ENCODE measurements at places on chromosomes 7 and 10.

- no peak overlapping the region for H3K27ac ChIP-seq
- H3K4me3 ChIP-seq = no peak overlapping the region
- no peaks in the 10 kb centered on the region for H3K36me3 ChIP-seq
- H3K4me1 ChIP-seq = no peaks in the 10 kb centered on the region
- no peak for DNase-seq
- no peaks in the 10 kb centered on the region for H3K27me3 ChIP-seq
These were observed 108.8 kb downstream of the ADCYAP1R1 start for GRCh38 chr7:31160941-31161340.

GRCh38 chr7:119472408-119473038 lies 800.5 kb upstream of the KCND2 start:
- H3K36me3 ChIP-seq = no peaks in the 10 kb centered on the region
- DNase-seq = no peak
- no peak overlapping the region for H3K27ac ChIP-seq
- no peak overlapping the region for H3K4me3 ChIP-seq
- H3K4me1 ChIP-seq = no peaks in the 10 kb centered on the region

DNA sequence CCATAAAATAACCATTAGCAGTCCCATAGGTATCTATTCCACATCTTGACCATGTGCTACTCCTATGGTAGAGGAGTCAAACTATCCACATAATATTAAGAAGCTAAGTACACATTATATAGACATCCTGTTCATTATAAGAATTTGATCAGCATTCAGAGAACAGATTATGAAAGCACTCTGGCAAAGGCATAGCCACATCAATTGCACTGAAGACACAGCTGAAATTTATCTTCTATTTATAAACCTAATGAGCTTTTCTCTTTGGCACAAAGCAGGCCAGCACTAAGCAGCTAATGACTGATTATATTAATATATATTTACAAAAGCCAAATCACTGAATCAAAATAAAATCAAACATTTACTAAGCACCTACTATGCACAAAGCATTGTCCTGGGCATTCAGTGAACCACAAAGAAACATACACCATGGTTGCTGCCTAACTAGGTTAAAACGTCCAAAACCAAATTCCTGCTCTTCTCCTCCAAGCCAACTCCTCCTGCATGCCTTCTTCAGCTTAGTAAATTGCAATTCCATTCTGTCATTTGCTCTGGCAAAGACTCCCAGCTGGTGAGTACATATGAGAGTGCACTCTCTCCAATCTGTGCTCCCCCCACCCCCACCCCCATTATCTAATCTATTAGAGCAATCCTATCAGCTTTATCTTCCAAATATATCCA lies 122.6 kb upstream of the ASAH2 start:
- DNase-seq = no peak
- no peak overlapping the region for H3K4me3 ChIP-seq
- H3K27me3 ChIP-seq = no peaks in the 10 kb centered on the region
- peaks cover 31% of the 10 kb centered on the region for H3K4me1 ChIP-seq
- H3K36me3 ChIP-seq = no peaks in the 10 kb centered on the region

DNA sequence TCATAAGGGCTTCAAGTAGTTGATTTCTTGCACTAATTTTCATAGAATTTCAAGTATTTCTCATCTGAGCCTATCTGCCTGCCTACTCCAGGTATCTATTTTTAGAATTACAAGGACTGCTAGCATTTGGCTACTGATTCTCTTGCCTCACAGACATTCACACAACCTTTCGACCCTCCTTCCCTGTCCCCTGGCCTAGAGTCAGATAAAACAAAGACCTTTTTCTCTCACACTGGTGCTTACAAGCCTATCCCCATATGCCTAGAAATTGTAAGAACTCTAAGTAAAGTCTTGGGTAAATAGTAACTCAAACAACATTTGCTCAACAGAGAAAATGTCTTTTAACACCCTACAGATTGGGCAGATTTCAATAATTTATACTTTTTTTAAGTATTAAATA lies 6.3 kb downstream of the GPAM start:
- no peaks in the 10 kb centered on the region for H3K27me3 ChIP-seq
- H3K4me3 ChIP-seq = no peak overlapping the region
- DNase-seq = no peak
- no peak overlapping the region for H3K27ac ChIP-seq

DNA sequence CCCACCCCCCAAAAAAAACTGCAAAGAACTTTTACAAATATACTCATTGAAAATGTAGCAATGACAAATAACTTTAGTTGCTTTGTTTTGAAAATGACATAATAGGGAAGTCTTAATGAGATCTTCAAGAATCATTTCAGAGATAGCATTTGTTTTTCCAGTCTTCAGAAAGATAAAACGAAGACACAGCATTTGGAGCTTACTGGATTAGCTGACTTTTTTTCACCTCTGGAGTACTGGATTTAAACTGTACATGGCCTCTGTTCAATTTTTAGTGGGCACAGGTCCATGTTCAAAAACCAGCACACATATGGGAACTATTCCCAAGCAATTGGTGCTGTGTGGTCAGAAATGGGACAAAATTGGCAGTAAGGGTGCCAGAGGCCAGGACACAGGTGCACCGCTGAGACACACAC lies 3.9 kb downstream of the RAB11FIP2 start:
- peaks cover 46% of the 10 kb centered on the region for H3K4me1 ChIP-seq
- H3K27me3 ChIP-seq = no peaks in the 10 kb centered on the region
- H3K4me3 ChIP-seq = no peak overlapping the region

GRCh38 chr10:87804939-87805569 lies 13.0 kb downstream of the ATAD1 start:
- no peak overlapping the region for H3K4me3 ChIP-seq
- H3K27me3 ChIP-seq = no peaks in the 10 kb centered on the region
- no peak for DNase-seq
- no peak overlapping the region for H3K27ac ChIP-seq
- H3K36me3 ChIP-seq = peaks cover 11% of the 10 kb centered on the region

- no peaks in the 10 kb centered on the region for H3K4me1 ChIP-seq
- no peaks in the 10 kb centered on the region for H3K36me3 ChIP-seq
- no peaks in the 10 kb centered on the region for H3K27me3 ChIP-seq
- no peak overlapping the region for H3K4me3 ChIP-seq
- DNase-seq = no peak
- no peak overlapping the region for H3K27ac ChIP-seq
These were observed 40.7 kb downstream of the BTRC start for GRCh38 chr10:101394524-101395133.

DNA sequence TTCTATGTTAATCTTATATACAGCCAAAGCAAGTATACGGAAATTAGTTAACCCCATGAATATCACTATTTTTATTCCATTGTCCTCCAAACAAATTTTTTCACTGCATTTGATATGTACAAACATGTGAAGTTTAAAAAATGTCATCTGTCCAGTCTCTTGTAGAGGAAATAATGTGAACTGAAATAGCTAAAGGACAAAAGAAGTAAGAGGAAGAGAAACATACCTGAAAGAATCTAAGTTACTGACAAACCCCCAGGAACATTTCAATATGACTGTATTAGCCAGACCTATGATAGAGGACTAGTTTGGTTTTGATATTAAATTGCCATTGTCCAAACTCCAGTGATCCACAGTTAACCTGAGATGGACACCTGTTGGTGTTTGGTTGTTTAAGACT lies 80.6 kb downstream of the NRCAM start:
- H3K27me3 ChIP-seq = no peaks in the 10 kb centered on the region
- no peak for DNase-seq
- no peak overlapping the region for H3K27ac ChIP-seq
- no peaks in the 10 kb centered on the region for H3K36me3 ChIP-seq

- H3K36me3 ChIP-seq = no peaks in the 10 kb centered on the region
- peaks cover 7% of the 10 kb centered on the region for H3K27me3 ChIP-seq
- peak overlapping the region; percentile 80 for H3K27ac ChIP-seq
These were observed 812 bp downstream of the PROSER2 start for GRCh38 chr10:11823989-11824346.

DNA sequence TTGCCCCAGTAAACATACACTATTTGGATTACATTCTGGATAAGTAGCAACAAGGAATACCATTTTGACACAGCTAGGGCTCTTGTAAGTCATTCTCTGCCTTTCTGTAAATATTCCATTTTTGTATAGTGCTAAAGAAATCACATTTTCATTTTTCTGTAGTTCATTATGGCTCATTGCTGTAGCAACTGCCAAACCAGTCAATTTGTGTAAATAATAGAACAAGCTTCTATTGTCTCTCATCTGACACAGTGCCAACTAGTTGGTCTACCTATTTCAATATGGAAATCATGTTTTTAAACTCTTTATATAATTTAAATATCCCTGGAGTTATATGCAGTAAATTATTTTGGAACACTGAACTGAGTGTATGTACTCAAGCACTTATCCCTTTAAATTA lies 193.7 kb downstream of the RELN start:
- H3K27ac ChIP-seq = no peak overlapping the region
- no peaks in the 10 kb centered on the region for H3K27me3 ChIP-seq
- H3K4me3 ChIP-seq = no peak overlapping the region
- no peaks in the 10 kb centered on the region for H3K36me3 ChIP-seq

- H3K4me1 ChIP-seq = peaks cover 18% of the 10 kb centered on the region
- peaks cover 36% of the 10 kb centered on the region for H3K36me3 ChIP-seq
- H3K27ac ChIP-seq = peak overlapping the region; percentile 60
- no peak for DNase-seq
These were observed 107.5 kb downstream of the DOCK1 start for GRCh38 chr10:127012769-127013152.

DNA sequence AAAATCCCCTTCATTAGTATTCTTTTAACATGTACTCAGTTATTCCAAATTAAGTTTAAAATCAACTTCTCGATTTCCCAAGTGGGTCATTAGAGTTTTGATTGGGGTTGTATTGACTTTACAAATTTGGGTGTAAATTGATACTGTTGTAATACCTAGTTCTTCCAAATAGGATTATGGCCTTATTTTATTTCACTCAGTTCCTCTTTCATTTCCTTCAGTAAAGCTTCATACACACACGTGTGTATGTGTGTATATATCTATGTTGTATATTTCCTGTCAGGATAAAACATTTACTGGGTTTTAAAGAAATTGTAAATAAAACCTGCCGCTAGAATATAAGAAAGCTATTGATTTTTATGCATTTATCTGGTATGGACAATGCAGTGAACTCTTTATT lies 15.9 kb downstream of the YME1L1 start:
- H3K27ac ChIP-seq = no peak overlapping the region
- no peaks in the 10 kb centered on the region for H3K27me3 ChIP-seq
- peaks cover 59% of the 10 kb centered on the region for H3K36me3 ChIP-seq
- H3K4me1 ChIP-seq = no peaks in the 10 kb centered on the region
- DNase-seq = no peak

GRCh38 chr10:37765216-37765615 lies 92.2 kb downstream of the ZNF248 start:
- H3K4me3 ChIP-seq = no peak overlapping the region
- H3K27ac ChIP-seq = no peak overlapping the region
- peaks cover 4% of the 10 kb centered on the region for H3K36me3 ChIP-seq
- no peaks in the 10 kb centered on the region for H3K4me1 ChIP-seq

DNA sequence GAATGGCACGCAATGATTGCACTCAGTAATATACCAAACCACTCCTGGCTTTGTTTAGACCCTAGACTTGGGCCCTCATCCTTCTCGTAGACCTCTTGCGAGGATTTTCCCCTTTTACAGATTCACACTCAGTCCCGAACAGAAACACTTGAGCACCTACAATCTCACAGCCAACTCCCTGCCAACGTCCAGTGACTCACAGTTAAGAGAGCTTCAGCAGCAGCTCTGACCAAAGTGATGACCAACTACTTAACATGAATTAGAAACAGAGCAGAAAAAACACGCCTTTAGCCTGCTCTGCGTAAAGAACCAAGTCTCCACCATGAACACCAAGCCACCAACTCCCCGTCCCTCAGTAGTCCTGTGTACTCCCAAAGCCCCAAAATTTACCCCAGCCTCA lies 2.2 kb downstream of the DNAJC30 start:
- peaks cover 23% of the 10 kb centered on the region for H3K36me3 ChIP-seq
- no peak for DNase-seq
- H3K27me3 ChIP-seq = no peaks in the 10 kb centered on the region
- H3K4me3 ChIP-seq = no peak overlapping the region
- H3K4me1 ChIP-seq = peaks cover 39% of the 10 kb centered on the region

- no peak overlapping the region for H3K4me3 ChIP-seq
- DNase-seq = no peak
- no peaks in the 10 kb centered on the region for H3K27me3 ChIP-seq
- peak overlapping the region; percentile 72 for H3K27ac ChIP-seq
- no peaks in the 10 kb centered on the region for H3K36me3 ChIP-seq
- peaks cover 22% of the 10 kb centered on the region for H3K4me1 ChIP-seq
These were observed 37.5 kb upstream of the DNAJB6 start for GRCh38 chr7:157299317-157299612.

DNA sequence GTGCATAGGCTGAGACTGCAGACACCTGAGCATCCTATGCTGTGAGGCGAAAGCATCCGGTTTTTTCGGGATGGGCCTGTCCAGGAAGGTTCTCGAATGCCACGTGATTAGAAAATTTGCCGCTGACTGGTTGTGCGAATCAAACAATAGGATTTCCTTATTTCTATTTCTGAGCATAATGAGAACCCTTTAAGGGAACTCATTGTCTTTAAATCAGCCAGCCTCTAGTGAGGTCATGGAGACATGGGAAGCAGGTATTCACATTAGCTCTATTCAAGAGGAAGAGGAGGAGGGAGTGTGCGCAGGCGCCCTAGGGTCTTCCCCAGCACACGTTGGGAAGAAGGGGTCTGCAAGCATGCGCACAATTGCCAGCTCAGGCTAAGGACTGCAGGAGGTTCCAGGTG lies 5.6 kb downstream of the GIMAP1 start:
- no peaks in the 10 kb centered on the region for H3K4me1 ChIP-seq
- H3K36me3 ChIP-seq = peaks cover 10% of the 10 kb centered on the region
- H3K4me3 ChIP-seq = no peak overlapping the region

- H3K4me3 ChIP-seq = no peak overlapping the region
- H3K4me1 ChIP-seq = peaks cover 6% of the 10 kb centered on the region
- H3K27me3 ChIP-seq = no peaks in the 10 kb centered on the region
- no peak for DNase-seq
These were observed 354.1 kb downstream of the TNS3 start for GRCh38 chr7:47227762-47228177.

DNA sequence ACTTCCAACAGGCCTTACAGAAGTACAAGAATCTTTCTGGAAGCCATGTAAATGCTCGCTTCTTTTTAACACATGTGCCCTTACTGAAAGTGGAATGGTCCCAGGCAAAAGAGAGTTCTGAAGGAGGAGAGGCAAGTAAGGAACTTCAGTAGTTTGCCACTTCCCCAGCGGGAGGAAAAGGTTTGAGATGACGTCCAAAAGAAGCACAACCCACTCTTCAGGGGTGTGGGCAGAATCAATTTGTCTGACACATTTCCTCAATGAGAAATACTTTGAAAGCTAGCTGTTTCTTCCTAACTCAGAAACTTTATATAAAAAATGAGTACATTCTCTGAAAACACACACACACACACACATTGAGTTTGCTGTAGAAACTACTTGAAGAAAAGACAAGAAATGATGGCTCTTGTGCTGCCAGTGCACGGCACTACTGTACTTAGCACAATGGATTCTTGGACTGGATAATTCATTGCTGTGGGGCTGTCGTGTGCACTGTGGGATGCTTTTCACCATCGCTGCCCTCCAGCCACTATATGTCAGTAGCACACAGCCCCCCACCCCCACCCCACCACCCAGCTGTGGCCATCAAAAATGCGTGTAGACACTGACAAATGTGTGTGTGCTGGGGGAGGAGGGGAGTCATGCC lies 183.0 kb downstream of the SRPK2 start:
- H3K27me3 ChIP-seq = no peaks in the 10 kb centered on the region
- no peak overlapping the region for H3K4me3 ChIP-seq
- no peak for DNase-seq
- peaks cover 21% of the 10 kb centered on the region for H3K4me1 ChIP-seq
- no peak overlapping the region for H3K27ac ChIP-seq
- H3K36me3 ChIP-seq = peaks cover 16% of the 10 kb centered on the region

- no peak overlapping the region for H3K27ac ChIP-seq
- no peak overlapping the region for H3K4me3 ChIP-seq
- H3K4me1 ChIP-seq = peaks cover 18% of the 10 kb centered on the region
- no peaks in the 10 kb centered on the region for H3K27me3 ChIP-seq
- H3K36me3 ChIP-seq = no peaks in the 10 kb centered on the region
These were observed 6.4 kb downstream of the CDCA7L start for GRCh38 chr7:21939136-21939857.
